ENCODE measurements at places on chromosomes 3 and 15. TPM values are rescaled to one million over a fixed set of nuclear protein-coding genes. Genes with fewer than 3 reads are reported as not detected.

DNA sequence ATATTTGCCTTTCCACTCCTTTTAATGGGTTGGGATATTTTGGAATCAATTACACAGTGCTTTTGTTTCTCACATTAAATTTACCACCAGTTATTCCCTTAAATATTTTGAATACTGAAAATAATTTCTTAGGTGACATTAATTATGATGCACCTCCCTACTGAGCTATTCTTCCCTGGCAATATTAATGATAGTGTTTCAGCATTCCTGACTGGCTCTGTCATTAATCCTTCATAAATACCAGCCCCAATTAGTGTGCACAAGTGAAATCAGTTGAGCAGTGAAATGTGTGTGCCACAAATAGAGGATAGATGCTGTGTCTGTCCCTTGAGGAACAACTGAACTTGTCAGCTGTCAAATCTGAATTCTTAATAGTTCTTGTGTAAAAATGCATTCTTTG, 304.0 kb downstream of the CACNA2D3 start:
- no peaks in the 10 kb centered on the region for H3K4me1 ChIP-seq
- no peaks in the 10 kb centered on the region for H3K27me3 ChIP-seq
- no peak overlapping the region for H3K4me3 ChIP-seq
- no peaks in the 10 kb centered on the region for H3K36me3 ChIP-seq
- H3K27ac ChIP-seq, result no peak overlapping the region

- no peak overlapping the region for H3K4me3 ChIP-seq
- no peak for DNase-seq
- H3K36me3 ChIP-seq, result no peaks in the 10 kb centered on the region
- H3K27ac ChIP-seq, result no peak overlapping the region
- no peaks in the 10 kb centered on the region for H3K27me3 ChIP-seq
Observed at GRCh38 chr3:40502034-40502433, 3.8 kb upstream of the ZNF620 start.

DNA sequence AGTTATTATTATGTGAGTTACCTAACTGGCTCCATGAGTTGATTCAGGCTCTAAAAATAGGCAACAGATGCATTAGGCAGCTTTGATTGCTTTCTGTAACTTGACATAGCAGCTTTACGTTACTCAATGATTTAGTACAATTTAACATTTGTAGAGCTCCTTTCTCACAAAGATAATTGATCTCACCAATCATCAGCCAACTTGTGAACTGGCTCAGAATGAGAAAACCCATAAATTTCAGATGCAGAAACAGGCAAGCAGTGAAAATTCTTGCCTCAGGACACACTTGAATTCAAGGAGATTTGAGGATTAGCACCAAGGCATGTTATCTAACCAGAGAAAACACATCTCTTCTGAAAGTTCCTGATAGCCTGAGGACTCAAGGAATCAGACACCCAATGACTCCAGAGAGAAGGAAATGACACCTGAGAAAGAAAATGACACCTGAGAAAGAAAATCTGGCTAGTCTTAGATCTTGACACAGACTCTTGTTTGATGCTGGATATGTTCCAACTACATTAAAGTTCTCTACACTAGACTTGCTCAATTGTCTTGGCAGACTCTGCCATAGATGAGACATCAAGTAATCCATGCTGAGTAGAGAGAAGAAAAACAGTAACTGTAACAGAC, 315.1 kb upstream of the CBLB start:
- no peak overlapping the region for H3K27ac ChIP-seq
- no peaks in the 10 kb centered on the region for H3K27me3 ChIP-seq
- peak; percentile 49 for DNase-seq
- no peak overlapping the region for H3K4me3 ChIP-seq

DNA sequence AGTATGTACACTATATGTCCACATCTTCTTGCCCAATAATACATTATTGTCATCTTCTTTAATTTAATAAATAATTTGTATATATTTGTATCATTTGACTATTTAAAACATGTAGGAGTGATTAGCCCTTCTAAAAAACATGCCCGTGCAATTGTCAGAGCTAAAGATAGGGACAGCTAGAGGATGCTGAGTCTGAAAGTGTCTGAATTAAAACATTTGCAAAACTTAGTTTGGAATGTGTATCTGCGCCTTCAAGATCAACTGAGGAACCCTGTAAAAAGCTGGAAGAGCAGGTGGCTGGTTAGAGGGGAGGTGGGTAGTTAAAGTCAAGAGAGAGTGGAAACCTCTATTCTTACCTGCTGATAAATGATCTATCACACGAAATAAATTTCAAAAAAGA, 4.7 kb downstream of the SLITRK3 start:
- peaks cover 40% of the 10 kb centered on the region for H3K27me3 ChIP-seq
- no peaks in the 10 kb centered on the region for H3K36me3 ChIP-seq
- DNase-seq, result no peak
- peaks cover 4% of the 10 kb centered on the region for H3K4me1 ChIP-seq
- H3K4me3 ChIP-seq, result no peak overlapping the region

DNA sequence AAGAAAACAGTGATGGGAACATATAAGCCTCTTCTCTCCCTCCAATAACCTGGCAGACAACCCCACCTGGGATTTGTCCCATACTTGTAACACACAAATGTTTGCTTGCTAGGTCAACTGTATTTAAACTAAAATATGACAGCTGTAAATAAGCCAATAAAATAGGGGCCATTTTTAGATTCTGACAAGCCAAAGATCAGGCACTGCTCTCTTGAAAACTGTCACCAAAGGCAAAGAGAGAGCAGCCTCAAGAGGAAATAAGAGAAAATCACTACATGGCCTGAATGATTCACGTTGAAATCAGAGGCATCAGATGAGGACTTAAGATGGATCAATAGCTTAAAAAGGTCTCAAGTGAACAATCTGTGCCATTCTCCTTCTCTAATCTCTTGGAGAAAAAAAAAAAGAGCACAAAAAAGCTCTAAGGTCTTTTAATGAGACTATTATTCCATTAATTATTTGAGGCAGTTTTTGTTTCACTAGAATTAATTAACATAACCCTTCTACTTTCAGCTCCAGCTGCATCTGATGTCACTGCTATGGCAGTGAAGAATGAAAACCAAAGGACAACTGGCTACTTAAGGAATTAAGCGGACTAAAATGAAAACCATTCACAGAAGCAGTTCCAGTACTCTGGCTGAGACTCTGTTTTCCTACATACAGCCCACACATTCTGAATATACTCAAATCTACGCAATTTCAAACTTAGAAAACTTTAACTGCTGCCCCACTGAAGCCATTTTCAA, 19.0 kb downstream of the MYO5A start:
- no peaks in the 10 kb centered on the region for H3K36me3 ChIP-seq
- no peaks in the 10 kb centered on the region for H3K27me3 ChIP-seq
- H3K27ac ChIP-seq, result no peak overlapping the region
- no peak for DNase-seq
- H3K4me3 ChIP-seq, result no peak overlapping the region
- H3K4me1 ChIP-seq, result no peaks in the 10 kb centered on the region

DNA sequence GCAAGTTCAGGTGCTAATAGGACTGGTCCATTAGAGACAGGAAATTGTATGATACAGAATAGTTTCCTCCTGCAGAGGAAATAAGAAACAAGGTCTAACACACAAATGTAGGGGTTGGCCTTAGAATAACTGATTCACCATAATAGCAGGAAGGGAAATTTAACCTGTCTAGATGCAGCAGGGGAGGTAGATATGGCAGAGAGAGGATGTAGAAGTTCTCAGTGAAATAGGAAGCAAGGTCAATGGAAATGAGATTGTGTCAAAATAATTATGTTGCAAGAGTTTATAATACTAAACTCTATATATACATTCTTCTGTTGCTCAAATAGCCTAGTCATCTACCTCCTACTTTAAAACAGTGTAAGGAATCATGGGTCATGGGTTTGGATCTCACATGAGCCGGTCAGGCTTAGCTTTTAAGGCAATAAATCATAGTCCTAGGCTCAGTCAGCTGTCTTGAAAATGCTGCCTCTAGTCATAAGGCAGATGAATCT, 17.0 kb downstream of the BCL2A1 start:
- no peak overlapping the region for H3K27ac ChIP-seq
- no peak for DNase-seq
- H3K4me3 ChIP-seq, result no peak overlapping the region
- H3K27me3 ChIP-seq, result no peaks in the 10 kb centered on the region

- DNase-seq, result no peak
- H3K4me1 ChIP-seq, result no peaks in the 10 kb centered on the region
- no peak overlapping the region for H3K4me3 ChIP-seq
- no peaks in the 10 kb centered on the region for H3K36me3 ChIP-seq
- H3K27ac ChIP-seq, result no peak overlapping the region
Observed at GRCh38 chr3:169477790-169478189, 185.7 kb downstream of the MECOM start.

- H3K4me3 ChIP-seq, result no peak overlapping the region
- H3K4me1 ChIP-seq, result no peaks in the 10 kb centered on the region
- no peak for DNase-seq
- H3K27me3 ChIP-seq, result no peaks in the 10 kb centered on the region
- no peak overlapping the region for H3K27ac ChIP-seq
Observed at GRCh38 chr3:65443739-65444446, 594.8 kb downstream of the MAGI1 start.

- H3K27me3 ChIP-seq, result no peaks in the 10 kb centered on the region
- peaks cover 6% of the 10 kb centered on the region for H3K4me1 ChIP-seq
- DNase-seq, result no peak
- H3K36me3 ChIP-seq, result no peaks in the 10 kb centered on the region
- no peak overlapping the region for H3K27ac ChIP-seq
Observed at GRCh38 chr15:45458746-45459403, 63.7 kb downstream of the SLC30A4 start.

DNA sequence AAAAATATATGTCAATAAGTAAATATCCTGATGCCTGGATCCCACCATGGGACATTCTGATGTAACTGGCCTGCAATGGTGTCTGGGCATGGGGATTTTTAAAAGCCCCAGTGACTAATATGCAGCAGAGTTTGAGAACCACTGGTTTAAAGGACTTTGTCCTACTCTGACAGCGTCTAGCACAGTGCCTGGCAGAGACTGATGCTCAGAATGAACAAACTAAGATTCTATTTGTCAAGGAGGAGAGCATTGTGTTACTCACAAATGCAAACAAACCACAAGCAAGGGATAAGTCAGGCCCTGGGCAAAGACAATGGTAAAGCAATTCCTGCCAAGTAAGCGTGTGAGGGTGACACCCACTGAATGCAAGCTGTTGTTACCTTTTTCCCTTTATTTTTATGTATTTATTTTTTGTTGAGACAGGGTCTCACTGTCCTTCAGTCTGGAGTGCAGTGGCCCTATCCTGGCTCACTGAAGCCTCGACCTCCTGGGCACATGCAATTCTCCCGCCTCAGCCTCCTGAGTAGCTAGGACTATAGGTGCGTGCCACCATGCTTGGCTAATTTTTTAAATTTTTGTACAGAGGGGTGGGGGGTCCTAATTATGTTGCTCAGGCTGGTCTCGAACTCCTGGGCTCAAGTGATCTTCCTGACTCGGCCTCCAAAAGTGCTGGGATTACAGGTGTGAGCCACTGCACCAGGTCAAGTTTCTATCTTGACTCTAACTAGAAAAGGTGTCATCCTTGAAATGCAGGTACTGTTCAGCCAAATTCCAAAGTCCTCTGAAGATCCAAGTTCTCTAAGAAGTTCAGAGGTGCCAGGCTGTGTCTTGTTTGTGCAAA, 909 bp upstream of the GPD1L start:
- no peak for DNase-seq
- H3K27me3 ChIP-seq, result no peaks in the 10 kb centered on the region
- no peaks in the 10 kb centered on the region for H3K36me3 ChIP-seq
- peak overlapping the region; percentile 77 for H3K4me3 ChIP-seq

DNA sequence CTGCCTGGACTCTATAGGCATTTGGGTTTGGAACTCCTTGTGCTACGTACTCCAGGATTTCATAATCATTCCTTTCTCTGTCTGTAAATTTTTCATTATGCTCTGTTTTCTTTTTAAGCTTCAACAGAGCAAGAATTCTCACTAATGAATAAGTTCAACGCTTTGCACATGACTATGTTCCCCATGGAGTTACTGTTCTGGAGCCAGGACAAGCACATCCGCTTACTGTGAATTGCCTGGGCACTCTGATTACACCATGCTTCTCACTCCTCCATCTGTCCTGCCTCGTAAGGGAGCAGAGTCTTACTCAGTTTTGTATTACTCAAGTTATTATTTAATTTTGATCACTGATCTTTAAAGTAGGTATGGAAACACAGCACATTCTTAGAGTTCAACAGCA, 472.7 kb downstream of the RAP2B start:
- no peaks in the 10 kb centered on the region for H3K27me3 ChIP-seq
- no peak for DNase-seq
- no peaks in the 10 kb centered on the region for H3K36me3 ChIP-seq
- no peaks in the 10 kb centered on the region for H3K4me1 ChIP-seq
- no peak overlapping the region for H3K4me3 ChIP-seq

DNA sequence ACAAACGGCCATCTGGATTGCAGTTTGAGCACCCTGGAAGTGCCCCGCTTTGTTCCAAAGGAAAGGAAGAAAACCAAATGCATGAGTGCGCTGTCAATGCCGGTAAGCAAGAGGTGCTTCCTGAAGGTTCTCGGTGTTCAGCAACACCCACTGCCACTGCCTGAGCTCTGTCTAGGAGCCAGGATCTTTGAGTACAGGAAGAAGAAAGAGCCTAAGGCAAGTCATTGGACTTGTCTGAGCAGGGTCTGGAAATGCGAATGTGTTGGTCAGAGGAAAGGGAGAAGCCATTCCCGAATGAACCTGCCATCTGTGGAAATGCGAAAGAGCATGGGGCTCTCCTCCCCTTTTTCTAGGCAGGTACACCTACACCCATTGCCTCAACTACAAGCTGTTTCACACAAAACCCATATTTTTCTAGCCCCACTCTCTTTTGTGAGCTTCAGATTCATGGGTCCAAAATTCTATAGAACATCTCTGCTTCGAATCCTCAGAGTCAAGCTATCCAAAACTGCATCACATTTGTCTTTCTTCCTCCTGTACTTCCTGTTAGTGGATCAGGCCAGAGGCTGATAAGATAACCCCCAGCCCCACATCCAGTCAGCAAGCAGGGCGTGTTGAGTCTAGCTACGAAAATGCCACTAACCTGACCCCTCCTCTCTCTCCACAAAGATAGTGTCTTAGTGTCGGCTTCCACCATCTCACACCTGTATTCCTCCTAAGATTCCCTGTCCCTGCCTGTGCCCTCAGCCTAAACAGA, 55.6 kb upstream of the C15orf61 start:
- no peaks in the 10 kb centered on the region for H3K27me3 ChIP-seq
- H3K36me3 ChIP-seq, result no peaks in the 10 kb centered on the region

DNA sequence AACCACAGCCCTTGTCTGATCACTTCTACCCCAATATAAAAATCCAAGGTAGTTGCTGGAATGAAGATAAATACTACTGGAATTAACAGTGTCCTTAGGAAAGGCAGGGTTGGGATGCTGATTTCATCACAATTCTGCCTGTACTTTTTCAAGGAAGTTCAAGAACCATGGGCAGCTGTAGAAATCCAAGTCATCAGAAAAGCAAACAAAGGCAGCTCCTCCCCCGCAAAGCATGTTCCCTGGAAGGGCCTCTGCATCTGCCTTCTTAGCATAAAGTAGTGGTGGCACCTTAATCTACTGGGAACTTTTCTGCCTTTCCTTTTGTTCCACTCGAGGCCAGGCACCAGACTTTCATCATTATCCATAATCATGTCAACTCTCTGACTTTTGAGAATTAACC, 54.4 kb downstream of the ERC2 start:
- no peaks in the 10 kb centered on the region for H3K4me1 ChIP-seq
- H3K27ac ChIP-seq, result no peak overlapping the region
- no peaks in the 10 kb centered on the region for H3K36me3 ChIP-seq
- H3K27me3 ChIP-seq, result no peaks in the 10 kb centered on the region

NPAP1 gene
- total RNA-seq, result not detected

FAM43A gene
- 6.4 TPM for total RNA-seq

CPLX3 gene
- total RNA-seq, result not detected

CMTM8 gene
- total RNA-seq, result 20.0 TPM

SHQ1 gene
- total RNA-seq, result 19.4 TPM

MELTF gene
- total RNA-seq, result 8.4 TPM

All from left lung (tissue), 14 donors.